Motor neuron (in vitro differentiated cells): ENCODE measurements at places on chromosomes 6 and 20. TPM values are rescaled to one million over a fixed set of nuclear protein-coding genes. Genes with fewer than 3 reads are reported as not detected.

The B3GALT4 gene
- 5.1 and 6.0 TPM in 2 replicates for total RNA-seq

The ENPP4 gene
- 0.67 and 0.85 TPM in 2 replicates for total RNA-seq

- no peak for ATAC-seq
These were observed 70.0 kb upstream of the SUPT3H start for GRCh38 chr6:45447716-45448115.

GRCh38 chr20:24146231-24146634 is 157.7 kb upstream of the GGTLC1 start:
- no peak for ATAC-seq

DNA sequence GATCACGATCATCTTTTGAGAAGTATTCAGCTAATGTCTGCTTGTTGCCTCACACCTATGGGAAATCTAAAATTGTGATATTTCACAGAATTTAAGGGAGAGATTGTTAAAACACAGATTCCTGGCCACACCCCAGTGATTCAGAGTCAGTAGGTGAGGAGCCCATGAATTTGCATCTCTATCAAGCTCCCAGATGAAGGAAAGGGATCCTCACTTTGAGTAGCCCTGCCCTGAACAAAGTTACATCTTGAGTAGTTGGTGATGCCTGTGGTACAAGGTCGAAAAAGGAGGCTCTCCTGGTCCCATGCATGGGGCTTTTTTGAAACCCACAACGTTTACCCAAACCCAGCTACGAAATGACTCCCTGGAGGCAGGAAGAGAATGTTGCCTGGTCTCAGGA is 79.5 kb downstream of the PAK5 start:
- no peak for ATAC-seq

- peak; percentile 72 for ATAC-seq
These were observed 64.5 kb downstream of the EYA2 start for GRCh38 chr20:46959081-46959692.

The TP53TG5 gene
- total RNA-seq: 0.91 and 1.4 TPM in 2 replicates

- no peak for ATAC-seq
These were observed 72.4 kb upstream of the SMIM8 start for GRCh38 chr6:87250019-87250418.

The IFNGR1 gene
- total RNA-seq: 27.6 and 29.6 TPM in 2 replicates

DNA sequence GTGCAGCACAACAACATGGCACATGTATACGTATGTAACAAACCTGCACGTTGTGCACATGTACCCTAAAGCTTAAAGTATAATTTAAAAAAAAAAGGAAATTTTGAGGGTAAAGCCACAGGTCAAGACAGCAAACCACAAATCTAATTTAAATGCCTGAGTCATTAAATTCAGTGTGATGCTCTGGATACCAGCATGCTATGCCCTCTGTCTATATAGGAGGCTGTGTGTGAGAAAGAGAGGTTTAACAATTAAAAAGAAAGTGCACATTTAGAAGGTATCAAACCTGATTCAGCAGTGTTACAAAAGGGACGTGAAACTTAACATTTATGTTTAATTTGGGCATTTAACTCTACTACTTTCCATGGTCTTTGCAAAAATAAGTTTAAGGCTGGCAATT is 276.3 kb downstream of the ADGRB3 start:
- no peak for ATAC-seq

DNA sequence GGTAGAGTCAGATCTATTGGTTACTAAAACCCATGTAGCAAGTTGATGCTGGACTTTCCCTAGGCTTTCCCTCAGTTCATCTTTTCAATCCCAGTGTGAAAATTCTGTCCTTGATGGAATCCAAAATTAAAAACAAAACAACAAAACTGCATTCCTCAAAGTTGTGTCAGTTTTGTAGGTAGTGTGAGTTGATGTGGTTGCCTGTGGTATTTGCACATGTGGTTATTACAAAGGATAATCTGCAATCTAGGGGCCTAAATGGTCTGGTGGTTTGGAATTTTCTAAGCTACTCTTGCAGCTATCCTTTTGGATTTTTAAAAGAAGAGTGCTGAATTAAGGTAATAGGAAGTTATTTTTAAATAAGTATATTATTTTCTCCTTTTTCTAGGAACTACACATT is 132.2 kb upstream of the SCGN start:
- ATAC-seq: no peak

The EPHA7 gene
- 88.0 and 117 TPM in 2 replicates for total RNA-seq

GRCh38 chr6:107658920-107659865 is 164.9 kb downstream of the SCML4 start:
- no peak for ATAC-seq

GRCh38 chr6:4931530-4932227 is 72.2 kb downstream of the RPP40 start:
- ATAC-seq: peak; percentile 90

DNA sequence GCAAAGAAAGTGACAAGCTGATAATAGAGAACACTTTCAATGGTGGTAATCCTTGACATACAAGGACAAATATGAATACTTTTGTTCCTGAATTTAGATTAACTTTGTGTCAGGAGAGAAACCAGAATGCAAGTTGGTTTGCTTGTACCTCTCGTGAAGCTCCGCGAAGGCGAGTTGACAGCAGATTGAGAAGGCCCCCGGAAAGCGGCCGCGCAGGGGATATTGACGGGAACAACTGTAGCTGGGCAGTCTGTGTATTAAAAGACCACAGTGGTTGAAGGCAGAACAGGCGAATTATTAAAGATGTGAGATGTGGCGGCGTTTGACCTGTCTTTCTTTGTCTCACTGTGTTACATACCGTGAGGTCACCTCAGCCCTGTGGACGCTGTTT is 175.8 kb upstream of the RALGAPA2 start:
- no peak for ATAC-seq

The SPATA25 gene
- total RNA-seq: 1.1 and 1.7 TPM in 2 replicates

DNA sequence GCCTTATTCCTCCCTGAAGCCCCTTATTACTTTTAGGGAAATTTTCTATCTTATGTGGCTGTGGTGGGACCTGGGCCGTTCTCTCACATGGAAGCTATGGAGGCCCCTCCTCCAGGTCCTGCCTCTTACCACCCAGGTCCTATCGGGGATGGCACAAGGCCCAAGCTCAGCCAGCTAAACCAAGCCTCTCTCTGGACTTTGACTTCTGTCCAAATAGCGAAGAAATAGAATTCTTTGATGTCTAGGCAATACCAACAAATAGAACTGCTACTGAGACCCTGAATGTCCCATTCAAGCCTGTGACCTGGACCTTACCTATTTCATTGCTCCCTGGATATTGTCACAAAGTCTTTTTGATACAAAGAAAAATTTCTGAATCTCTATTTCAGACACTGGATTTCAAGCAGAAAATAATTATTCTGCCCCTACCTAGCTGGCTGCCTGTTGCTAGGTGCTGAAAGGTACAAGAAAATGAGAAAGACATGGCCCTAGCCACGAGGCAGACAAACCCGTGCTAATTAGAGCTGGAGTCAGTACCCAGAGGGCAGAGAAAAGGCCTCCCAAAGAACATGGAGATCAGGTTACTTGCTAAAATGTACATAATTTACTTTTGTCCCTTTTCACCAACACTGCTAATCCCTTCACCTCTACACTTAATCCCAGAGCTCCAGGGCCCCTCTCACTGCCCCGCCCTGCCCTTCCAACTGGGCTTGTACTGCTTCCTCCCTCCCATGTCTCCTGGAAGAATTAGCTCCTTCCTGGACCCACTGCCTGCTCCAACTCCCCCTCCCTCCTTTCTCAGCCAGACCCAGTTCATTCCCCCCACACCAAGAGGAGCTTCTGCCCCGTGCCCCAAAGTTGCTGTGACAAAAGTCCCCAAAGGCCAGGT is 15.5 kb upstream of the NNAT start:
- no peak for ATAC-seq

The ARMH2 gene
- total RNA-seq: 0.25 TPM in 1 of 2 replicates, not detected in the other

DNA sequence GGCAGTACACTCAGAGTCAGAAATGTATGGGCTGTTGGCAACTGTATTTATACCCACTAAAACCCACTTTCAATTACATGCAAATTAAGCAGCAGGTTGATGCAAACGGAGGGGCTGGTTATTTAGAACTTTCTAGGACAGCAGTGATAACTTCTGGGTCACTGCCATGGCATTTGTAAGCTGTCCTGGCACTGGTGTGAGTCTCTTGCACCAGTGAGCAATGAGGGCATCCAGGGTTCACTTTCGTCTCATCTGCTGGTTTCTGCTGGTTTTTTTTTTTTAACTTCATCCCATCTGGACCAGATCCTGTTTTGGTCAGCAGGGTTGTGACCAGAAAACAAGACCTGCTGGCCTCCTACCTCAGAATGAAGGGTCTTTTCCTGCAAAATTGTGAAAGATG is 49.2 kb downstream of the CDH26 start:
- ATAC-seq: no peak

DNA sequence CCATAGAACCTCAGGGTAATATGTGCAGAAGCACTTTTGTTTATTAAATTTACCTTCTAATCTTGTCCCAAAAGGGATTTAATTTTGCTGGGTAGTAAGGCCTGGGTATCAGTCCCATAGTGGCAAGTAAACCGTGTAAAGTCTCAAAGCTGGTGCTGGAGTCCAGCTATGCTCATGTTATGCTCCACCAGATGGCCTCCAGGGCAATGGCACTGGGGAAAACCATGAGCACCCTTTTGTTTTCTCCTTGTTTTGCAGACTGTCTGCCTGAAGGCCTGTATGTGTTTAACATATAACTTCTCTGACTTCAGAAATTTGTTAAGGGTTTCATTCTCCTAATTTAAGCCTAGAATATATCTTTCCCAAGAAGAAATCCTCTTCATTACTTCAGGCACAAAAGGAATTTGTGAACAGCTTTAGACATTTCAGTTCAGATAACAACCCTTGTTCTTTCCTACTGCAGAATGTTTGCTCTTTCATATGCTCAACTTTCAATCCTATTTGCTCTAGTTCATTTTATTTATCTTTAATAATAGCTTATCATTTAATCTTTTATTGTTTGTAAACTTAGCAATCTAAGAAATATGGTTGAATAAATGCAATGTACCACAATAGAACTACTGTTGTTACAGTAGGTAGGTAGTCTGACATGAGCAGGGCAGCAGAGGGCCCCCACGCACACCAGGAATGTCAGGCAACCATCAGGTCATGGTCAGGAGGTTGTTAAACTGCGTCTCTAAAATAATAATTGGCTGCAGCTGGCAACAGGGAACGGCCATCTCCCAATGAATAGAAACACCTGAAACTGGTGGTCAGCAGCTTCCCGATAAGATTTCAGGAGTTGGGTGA is 162.8 kb downstream of the TENT5A start:
- ATAC-seq: peak; percentile 56

DNA sequence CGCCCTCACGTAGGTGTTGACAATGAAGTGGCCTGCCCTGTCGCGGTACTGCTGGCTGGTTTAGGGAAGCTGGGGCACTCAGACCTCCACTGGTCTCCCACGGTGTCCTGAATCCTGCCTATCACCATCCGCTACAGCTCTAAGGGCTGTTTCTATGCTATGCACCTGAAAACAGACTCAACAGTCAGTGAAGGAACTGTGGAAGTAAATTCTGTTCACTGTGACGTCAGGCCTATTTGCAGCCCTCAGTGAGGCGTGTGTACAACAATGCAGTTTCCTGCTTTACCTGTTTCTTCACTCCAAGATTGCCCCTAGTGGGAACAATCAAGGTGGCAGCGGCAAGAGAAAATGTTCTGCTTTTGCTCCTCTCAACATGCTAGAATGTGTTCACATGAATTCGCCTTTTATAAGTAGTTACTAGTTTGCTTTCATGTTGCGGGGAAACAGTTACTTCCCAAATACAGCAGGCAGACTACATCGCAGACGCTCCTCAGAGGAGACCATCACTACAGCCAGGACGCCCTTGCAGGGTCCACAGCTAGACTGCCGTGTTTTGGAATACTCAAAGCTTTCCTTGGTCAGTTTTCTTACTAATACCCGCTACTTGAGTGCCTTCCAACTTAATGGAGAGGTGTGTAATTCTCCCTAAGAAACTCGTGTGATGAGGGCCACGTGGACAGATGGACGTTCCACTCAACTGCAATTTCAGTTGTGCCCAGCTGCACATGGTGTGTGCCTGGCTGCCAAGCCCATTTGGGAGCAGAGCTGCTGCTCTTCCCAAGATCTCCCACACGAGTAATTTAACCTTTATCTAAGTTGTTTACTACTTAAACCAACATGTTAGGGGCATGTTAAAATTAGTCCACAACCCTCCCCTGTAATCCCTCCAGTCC is 25.4 kb downstream of the DIDO1 start:
- ATAC-seq: peak; percentile 8

The DEFB123 gene
- not detected in 2 replicates for total RNA-seq

DNA sequence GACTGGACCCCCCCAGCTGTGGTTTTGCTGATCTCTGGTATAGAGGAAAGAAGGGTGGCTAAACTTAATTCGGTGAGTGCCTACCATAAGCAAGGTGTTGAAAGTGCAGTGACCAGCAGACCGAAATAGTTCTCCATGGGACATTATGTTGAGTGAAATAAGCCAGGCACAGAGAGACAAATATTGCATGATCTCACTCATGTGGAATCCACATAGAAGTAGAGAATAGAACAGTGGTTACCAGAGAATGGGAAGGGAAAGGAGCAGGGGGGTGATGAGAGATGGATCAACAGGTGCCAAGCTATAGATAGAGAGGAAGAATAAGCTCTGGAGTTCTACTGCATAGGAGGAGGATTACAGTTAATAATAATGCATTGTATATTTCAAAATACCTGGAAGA is 9.7 kb upstream of the GCNT2 start:
- ATAC-seq: peak; percentile 71

DNA sequence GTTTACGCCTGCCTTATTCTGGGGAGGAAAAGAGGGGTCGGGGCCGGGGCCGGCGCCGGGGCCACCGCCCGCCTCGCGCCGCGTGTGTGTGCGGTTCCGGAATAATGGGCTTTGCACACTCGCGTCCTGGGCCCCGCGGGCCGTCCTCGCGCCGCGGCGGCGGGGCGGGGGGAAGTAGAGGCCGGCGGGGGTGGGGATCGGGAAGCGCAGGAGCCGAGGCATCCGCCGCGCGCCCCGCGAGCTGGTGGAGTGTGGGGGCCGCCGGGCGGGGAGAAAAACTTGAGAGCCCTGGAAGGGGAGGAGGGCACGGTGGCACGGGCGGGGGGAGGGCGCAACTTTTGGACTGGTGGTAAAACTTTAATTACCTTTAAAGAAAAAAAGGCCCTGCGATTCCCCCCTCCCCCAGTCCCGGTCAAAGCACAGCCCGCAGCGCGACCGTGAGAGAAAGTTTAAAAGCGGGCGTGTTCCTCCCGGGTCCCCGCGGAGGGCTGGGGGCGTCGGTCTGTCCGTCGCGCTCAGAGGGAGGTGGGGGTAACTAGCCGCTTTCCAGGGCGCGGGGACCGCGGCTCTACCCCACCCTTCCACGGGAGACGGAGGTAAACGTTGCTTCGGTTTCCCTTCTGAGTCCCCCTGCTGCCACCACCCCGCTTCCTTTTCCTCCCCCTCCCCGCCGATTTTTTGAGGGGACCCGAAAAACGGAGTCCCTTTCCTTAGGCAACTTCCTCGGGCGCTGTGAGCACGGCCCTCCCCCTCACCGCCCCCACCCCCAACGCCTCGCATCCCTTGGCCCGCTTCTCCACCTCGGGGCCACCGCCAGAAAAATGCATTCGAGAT is 1.9 kb downstream of the L3MBTL3 start:
- peak; percentile 7 for ATAC-seq

DNA sequence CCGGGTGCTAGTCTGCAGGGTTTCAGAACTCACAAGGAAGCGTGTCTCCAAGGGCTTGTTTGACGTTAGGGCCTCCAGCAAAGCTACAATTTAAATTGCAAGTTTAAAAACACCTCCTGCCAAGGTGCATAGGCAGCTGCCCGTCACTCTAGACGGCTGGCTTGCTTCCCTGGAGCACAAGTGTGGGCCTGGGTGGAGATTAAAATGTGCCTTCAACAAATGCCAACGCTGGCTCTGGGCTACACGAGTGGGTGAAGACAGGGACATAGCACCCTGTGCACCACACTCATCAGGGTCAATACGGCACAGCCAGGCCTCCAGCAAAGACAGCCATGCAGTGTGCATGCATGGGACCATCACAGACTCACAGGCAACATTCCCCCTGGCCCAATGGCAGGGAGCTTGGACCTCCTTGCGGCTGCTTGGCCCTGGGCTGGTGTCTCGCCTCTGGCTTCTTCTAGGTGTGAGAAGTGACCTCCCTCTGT is 48.4 kb upstream of the FRMD1 start:
- no peak for ATAC-seq

The FAM83C gene
- total RNA-seq: 0.25 TPM in 1 of 2 replicates, not detected in the other
